ENCODE measurements at places on chromosomes 2 and 18.

- DNase-seq: peak; percentile 24
Measured at GRCh38 chr2:149715005-149715592, 127.5 kb upstream of the MMADHC start.

- DNase-seq: peak; percentile 78
Measured at GRCh38 chr2:174259981-174260380, 11.6 kb upstream of the OLA1 start.

GRCh38 chr2:227545990-227546389 lies 52.7 kb upstream of the SCYGR2 start:
- DNase-seq: no peak

GRCh38 chr2:47043142-47043890 lies 111.8 kb downstream of the STPG4 start:
- DNase-seq: peak; percentile 76

Measured in fibroblast of the conjunctiva (primary cell).